ENCODE measurements at places on chromosomes 5 and 9.

- DNase-seq: no peak
Observed at GRCh38 chr5:143343042-143343441, 60.4 kb downstream of the NR3C1 start.

GRCh38 chr5:116437922-116438578, 136.6 kb downstream of the SEMA6A start:
- no peak for DNase-seq

DNA sequence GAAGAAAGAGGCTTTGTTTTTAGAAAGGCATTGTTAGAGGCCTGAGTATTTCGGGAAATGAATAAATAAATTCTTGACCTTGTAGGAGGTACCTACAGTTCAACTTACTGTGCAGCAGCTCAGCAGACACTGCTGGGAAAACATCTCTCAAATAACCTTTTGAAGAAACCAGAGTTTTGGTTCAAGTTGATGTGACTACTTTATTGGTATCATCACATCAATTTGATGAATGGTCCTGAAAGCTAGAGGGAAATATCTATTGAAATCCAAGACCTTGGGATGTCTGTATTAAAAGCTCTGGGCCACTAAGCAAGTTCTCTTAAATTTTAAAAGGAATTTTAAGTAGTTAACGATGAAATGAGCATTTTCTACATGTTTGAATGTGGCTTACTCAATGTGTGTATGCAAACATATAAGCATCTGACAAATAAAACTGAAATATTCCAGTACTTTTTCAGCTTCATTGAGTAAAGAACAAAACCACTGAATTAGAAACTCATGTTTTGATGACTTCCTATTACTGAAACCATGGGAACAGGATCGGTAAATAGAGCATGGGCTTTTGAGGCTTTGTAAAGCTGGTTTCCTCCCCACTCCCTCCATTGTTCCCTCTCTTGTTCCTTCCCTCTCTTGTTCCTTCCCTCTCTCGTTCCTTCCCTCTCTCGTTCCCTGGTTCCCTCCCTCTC, 36.7 kb downstream of the SLC27A6 start:
- no peak for DNase-seq

GRCh38 chr5:156221816-156222215, 105.1 kb upstream of the SGCD start:
- DNase-seq: no peak

All from activated T-helper 9 cell treated with anti-CD3 and anti-CD28 coated beads, Interleukin-2, amount 50 U/mL, for 16 hours (primary cell).